ENCODE measurements at places on chromosomes 2 and 18. TPM values are rescaled to one million over a fixed set of nuclear protein-coding genes. Genes with fewer than 3 reads are reported as not detected.
A peak's percentile ranks its signal among the peaks of the same experiment; 100 is the strongest.

The CENPA gene
- total RNA-seq, result 59.2 TPM

The MEP1B gene
- 0.26 TPM for total RNA-seq

GRCh38 chr2:96602330-96602823, 35.7 kb downstream of the KANSL3 start:
- no peak for DNase-seq

- DNase-seq, result no peak
Measured at GRCh38 chr2:168490015-168490874, 34.2 kb downstream of the CERS6 start.

- peak; percentile 27 for DNase-seq
Measured at GRCh38 chr2:190718652-190719526, 70.0 kb downstream of the NAB1 start.

GRCh38 chr18:55422456-55423180, 165.4 kb downstream of the TCF4 start:
- peak; percentile 65 for DNase-seq

The CTAGE1 gene
- total RNA-seq, result not detected

DNA sequence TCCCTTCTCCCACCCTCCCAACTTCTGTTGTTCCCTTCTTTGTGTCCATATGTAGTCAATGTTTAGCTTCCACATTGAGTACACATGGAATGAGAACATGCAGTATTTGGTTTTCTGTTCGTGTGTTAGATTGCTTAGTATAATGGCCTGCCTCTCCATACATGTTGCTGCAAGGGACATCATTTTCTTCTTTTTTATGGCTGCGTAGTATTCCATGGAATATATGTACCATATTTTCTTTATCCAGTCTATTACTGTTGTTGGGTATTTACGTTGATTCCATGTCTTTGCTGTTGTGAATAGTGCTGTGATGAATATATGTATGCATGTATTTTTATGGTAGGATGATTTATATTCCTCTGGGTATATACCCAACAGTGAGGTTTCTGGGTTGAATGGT, 42.0 kb downstream of the NUP35 start:
- DNase-seq, result no peak

DNA sequence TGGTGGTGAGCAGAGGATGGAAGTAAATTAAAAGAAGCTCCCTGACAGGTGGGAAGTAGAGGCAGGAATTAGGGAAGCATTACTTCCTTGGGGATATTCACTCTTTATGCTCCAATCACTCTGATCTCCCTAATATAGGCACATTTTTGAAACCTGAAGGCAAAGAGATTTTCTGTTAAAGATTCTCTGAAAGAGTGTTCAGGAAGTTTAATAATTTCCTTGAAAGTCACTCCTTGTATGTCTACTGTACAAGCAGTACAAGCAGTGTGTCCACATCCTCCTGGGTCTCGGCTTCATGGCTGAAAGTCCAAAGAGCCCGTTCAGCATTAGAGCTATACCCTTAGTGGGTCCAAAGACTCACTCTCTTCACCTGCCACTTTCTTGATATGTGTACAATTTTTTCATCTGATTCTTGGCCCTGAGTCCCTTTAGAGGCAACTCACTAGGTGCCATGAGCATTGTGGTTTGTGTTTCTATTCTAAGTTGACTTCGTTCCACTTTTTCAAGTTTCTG, 60.2 kb downstream of the AAK1 start:
- no peak for DNase-seq

The HAAO gene
- total RNA-seq, result 2.4 TPM

- peak; percentile 91 for DNase-seq
Measured at GRCh38 chr2:64653109-64654062, at the start of gene SERTAD2. Gene SERTAD2, minus strand, starts transcription at chr2:64653913. Its CDS starts 17,042 bp downstream, at chr2:64636871.

The HDHD2 gene
- total RNA-seq, result 49.9 TPM

The ERICH2 gene
- not detected for total RNA-seq

GRCh38 chr2:193693758-193694157, 1499.0 kb upstream of the TMEFF2 start:
- DNase-seq, result no peak

- no peak for DNase-seq
Measured at GRCh38 chr18:33900638-33901037, 322.6 kb downstream of the ASXL3 start.

DNA sequence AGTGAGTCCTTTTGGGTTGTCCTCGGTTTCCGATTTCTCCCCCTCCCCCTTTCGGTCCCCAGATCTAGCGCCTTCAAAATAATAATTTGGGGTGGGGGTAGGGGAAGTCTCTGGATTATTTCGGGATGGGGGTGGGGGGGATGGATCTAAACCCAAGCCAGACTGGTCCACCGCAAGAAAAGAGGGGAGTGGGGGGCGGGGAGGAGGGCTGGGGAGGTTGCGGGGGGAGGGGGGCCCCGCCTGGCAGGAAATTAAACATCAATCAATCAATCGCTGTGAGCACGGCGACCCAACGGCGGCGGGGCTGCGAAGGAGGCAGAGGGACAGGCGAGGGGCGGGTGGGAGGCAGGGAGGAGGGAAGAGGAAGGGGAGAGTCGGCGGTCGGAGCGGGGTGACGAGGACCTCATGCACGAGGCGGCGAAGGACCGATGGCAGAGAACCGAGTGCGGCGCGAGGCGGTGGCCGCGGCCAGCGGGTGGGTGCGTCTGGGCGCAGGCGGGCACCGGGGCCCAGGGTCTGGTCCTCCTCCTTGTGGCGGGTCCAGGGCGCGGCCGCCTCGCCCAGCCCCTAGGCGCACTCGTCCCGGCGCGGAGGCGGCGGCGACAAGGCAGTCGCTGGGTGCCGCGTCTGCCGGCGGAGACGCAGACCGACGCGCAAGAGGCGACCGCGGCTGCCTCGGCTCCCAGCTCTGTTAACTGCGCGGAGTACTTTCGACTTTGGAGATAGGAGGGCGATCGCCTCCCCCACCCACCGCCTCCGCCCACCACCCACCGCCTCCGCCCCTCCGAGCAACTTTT, 468 bp upstream of the SATB2 start:
- DNase-seq, result peak; percentile 88

The CCDC85A gene
- total RNA-seq, result 0.15 TPM

The PDE11A gene
- not detected for total RNA-seq

- peak; percentile 50 for DNase-seq
Measured at GRCh38 chr2:183031911-183032794, 6.1 kb downstream of the NCKAP1 start.

- no peak for DNase-seq
Measured at GRCh38 chr2:231894566-231895380, 31.4 kb downstream of the NPPC start.

DNA sequence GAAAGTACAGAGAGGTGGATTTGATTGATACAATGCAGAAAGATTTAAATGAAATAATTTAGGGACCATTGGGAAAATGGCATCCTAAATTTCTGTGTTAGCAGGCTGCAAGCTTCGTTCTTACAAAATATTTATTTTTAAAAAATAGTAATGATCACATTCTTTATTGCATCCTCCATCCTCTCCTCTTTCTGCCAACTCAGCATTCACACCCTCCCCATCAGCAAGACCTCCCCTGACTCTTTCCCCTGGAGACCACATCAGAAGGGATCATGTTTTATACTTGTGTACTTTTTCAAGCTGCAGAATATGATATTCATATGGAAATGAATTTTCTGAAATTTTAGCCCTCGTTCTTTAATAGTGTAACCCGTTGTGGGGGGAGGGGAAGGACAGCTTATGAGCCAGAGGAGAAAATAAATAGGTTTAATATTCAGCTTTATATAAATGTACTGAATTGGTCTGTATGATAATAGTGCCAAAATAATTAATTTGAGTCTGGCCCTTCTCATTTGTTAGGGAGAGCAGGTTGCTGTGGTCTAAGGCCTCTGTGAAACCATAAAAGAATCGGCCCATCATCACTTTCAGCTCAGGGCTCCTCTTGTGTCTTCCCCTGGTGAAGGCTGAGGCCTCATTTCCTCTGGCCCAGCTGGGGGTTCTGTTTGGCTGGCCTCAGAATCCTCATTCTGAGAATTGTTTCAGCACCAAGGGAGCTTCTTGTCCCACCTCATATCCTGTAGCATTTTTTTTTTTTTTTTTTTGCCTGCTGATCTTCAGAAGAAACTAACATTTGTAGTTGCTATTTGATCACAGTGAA, 330.8 kb downstream of the TXNL1 start:
- DNase-seq, result peak; percentile 8

The TCF23 gene
- not detected for total RNA-seq

The CD207 gene
- 1.1 TPM for total RNA-seq

GRCh38 chr2:45781464-45781811, 130.0 kb downstream of the PRKCE start:
- DNase-seq, result no peak

GRCh38 chr18:49886891-49887764, 73.8 kb upstream of the ACAA2 start:
- DNase-seq, result peak; percentile 16

The ARHGEF4 gene
- total RNA-seq, result 2.1 TPM

GRCh38 chr18:24160086-24160485, 21.2 kb downstream of the CABYR start:
- no peak for DNase-seq

DNA sequence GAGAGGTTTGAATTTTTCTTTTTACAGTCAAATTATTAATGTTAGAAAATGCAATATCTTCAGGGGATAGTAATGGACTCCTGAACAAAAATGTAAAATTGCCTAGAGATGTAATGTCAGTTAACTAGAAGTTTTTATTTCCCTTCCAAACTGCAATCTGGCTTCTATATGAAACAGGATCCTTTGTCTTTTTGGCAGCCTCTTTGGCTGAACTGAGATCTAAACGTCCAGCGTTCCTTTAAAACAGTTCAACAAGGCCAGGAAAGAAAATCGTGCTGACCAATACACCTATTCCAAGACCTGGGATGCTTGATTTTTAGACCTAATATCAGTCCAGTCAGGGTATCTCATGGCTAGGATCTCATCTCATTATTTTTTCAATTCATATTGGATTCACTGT, 245.5 kb downstream of the FIGN start:
- DNase-seq, result no peak

GRCh38 chr2:237977380-237977779, 10.6 kb downstream of the UBE2F start:
- no peak for DNase-seq

DNA sequence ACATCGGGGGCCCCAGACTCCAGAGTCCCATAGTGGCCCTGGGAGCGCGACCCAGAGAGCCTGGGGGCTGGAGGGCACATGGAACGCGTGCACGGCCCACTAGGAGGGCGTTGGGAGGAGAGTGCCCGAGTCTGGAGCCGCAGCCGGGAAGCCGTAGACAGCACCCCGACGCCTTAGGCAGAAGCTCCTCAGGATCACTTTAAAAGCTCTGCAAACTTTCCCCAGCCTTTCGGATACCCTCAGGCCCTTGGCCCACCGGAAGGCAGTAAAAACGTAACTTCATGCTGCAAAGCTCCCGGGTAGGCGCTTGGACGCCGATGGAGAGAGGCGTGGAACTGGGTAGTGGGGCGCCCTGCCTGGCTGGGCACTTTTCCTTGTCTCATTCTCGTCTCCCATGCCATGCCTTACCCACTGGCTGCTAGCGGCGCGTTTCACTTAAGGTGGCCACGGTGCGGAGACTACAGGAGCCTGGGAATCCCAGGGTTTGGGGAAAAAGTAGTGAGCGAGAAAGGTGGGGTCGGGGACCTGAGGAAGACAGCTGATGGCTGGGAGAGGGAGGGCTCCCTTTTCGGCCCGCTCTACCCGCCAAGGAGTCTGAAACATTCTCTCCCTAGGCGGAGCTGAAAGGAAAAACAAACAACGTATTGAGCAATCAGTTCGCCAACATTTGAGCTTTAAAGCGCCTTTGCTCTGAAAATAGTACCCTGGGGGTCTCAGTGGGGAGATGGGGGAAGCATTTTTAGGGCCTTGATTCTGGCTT, 141.8 kb downstream of the MEIS1 start:
- peak; percentile 68 for DNase-seq

The ELP2 gene
- 110 TPM for total RNA-seq

GRCh38 chr2:218370410-218371063, 11.5 kb upstream of the SLC11A1 start:
- DNase-seq, result no peak

Data from A673 (cell line).